ENCODE measurements at places on chromosomes 6 and 20. TPM values are rescaled to one million over a fixed set of nuclear protein-coding genes. Genes with fewer than 3 reads are reported as not detected.

Gene SIRPD
- not detected for total RNA-seq

GRCh38 chr20:41428285-41428684 is 61.7 kb upstream of the EMILIN3 start:
- peak; percentile 55 for DNase-seq

DNA sequence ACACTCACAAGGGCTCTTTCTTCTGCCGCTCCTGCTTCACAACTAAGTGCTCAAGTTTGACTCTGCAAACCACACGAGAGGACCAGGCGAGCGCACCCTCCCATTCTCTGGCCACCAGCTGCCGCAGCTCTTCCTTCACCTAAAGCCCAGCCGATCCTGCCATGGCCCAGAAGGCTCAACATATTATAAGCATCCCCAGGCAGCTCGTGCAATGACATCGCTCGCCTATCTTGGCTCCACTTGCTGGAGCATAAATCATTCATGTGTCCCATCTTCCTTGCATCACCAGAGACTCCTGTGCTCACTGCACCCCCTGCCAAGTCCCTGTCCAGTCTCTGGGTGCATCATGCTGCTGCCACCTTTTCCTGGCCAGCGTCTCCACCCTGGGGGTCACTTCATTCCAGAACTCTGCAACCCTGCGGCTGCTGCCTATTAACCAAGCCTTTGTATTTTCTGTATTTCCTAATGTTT is 59.0 kb downstream of the PSMG4 start:
- DNase-seq: no peak

GRCh38 chr20:19671374-19671773 is 86.7 kb upstream of the RIN2 start:
- DNase-seq: no peak

GRCh38 chr6:27672113-27672799 is 199.4 kb upstream of the ZNF184 start:
- peak; percentile 44 for DNase-seq

Gene FERMT1
- total RNA-seq: 0.34 TPM

DNA sequence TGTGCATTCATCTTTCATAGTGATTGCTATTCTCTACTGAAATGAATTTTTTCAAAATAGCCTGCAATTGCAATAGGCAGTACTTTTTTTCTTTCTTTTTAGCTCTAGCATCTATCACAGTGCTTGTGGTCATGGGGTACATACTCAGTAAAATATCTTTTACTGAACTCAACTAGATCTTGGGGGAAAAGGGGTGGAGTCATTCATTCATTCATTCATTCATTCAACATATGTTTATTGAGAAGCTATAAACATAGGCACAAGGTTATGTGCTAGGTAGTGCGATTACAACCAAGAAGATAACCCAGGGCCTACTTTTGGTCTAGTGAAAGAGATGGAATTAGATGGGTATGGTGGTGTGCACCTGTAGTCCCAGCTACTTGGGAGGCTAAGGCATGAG is 1.4 kb upstream of the CDKAL1 start:
- DNase-seq: no peak

GRCh38 chr6:40436685-40437604 is 150.2 kb downstream of the LRFN2 start:
- DNase-seq: peak; percentile 36

DNA sequence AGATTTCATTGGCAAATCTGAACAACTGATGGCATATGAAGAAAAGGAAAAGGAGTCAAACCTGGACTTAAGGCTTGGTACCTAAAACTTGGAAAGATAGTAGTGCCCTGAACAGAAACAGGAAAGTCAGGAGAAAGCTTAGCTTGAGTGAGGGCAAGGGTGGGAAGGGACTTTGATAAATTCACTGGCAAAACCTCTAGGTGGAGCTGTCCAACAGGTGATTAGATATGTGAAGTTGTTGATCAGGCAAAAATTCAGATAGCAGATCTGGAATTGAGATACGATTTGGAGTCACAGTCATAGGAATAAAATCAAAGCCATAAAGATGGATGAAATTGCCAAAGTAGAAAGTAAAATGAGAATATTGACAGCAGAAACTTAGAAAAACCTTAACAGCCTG is 16.1 kb upstream of the ZNF292 start:
- peak; percentile 43 for DNase-seq

DNA sequence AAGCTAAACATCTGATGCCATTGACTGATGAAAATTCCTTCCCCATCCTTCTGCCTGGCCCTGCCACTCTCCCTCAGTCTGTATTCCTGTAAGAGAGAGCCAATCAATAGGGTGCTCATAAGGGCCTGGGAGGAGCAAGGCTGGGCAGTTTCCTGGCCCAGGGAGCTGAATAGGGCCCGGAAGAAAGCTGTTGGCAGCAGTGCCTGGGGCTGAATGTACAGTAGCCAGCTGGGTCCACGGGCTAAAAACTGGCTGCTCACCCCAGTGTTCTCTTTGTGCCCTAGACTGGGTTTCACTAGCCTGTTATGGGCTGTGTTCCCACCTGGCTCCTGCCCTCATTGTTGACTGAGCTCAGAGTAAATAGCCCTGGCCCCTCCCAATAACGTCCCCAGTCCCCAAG is 1.7 kb upstream of the WFDC2 start:
- no peak for DNase-seq

DNA sequence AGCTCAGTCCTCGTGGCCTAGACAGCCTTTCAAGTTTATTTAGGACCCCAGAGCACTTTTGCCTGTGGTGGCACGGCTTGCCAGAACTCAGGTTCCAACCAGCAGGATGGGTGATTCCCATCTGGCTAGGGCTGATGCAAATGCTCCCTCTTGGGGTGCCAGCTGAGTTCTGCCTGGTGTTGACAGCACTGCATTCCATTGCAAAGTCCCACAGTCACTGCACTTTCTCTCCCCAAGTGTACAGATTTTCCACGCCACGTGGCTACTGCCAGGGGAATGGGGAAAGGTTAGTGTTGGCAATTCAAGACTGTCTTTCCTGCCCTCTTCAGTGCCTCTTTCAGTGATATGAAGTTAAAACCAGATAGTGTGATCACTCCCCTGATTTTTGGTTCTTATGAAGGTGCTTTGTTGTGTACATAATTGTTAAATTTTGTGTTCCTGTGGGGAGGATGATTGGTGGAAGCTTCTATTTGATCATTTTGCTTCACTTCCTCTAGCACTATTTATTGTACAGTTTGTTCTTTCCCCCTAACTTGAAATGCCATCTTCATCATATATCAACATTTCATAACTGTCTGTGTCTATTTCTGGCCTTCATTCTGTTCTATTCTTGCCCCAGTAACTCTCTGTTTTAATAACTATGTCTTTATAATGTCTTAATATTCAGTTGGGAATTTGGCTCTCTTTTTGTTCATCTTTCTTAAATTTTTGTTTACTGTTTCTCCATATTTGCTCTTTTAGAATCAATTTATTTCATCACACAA is 86.2 kb downstream of the CFAP61 start:
- no peak for DNase-seq

Gene NELFE
- 65.0 TPM for total RNA-seq

Gene SLC24A3
- total RNA-seq: 0.07 TPM

DNA sequence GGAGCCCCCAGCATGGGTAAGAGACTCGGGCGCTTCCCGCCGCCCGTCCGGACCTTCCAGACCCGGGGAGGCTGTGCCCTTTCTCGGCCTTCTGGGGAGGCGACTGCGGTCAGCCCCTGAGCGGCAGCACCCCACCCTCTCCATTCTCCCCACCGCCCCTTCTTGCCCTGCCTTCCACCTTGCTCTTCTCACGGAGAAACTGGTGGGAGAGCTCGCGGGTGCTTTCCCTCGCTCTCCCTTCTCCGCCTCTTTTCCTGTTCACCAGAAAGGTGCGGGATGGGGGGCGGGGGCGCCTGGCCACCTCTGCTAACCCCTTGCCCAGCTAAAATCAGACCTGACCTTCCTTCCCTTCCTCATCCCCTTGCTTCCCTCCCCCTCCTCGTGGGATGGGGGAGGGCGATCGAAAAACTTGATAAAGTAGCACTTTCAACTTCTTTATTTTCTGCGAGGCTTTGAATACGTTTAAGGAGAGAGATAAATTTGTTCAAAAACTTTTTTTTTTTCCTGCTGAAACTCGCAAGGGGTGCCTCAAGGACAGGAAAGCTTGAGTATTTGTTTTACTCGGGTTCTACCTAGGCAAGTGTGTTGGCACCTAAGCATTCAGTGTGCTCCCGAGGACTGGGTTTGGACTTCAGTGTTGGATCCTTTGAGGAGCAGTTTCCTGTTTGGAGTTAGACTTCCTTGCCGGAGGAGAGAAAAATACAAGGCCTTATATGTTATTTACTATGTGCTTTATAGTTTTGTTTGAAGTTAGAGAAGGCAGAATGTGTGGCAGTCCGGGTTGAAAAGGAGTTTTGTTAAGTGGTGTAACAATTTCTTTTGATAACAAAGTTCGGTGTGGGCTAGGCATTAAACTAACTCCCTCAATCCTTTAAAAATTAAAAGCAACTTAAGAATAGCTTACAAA is 897 bp downstream of the CD2AP start:
- no peak for DNase-seq

Gene TMEM200A
- 0.67 TPM for total RNA-seq

GRCh38 chr6:35292494-35292893 is 5.1 kb upstream of the DEF6 start:
- DNase-seq: no peak

Gene PI16
- 4.2 TPM for total RNA-seq
